ENCODE measurements at places on chromosomes 2 and 18. TPM values are rescaled to one million over a fixed set of nuclear protein-coding genes. Genes with fewer than 3 reads are reported as not detected.
A peak's percentile ranks its signal among the peaks of the same experiment; 100 is the strongest.

Gene LINC00305
- not detected for total RNA-seq

DNA sequence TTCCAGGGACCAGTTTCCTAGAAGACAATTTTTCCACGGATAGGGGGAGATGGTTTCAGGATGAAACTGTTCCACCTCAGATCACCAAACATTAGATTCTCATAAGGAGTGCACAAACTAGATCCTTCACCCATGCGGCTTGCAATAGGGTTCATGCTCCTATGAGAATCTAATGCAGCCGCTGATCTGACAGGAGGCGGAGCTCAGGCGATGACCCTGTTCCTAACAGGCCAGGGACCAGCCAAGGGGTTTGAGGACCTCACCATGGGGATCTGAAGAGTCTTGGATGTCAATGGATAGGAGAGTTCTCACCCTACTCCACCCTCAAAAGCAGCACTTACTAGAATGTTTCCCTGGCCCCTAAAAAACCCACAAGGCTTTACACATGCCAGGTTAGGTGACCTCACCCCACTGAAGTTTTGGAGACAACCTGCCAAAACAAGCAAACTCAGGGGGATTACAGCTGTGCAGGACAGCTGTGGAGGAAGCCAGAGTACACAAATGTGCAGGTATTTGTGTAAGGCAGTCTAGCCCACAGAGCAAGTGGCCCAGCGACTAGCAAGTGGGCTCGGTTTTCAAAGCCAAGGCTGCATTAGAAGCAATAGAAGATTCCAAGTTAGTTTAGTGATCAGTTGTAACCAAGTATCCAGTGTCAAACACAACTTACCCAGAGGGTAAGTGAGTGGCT, 3.9 kb downstream of the EVA1A start:
- no peak for DNase-seq

- peak; percentile 5 for DNase-seq
Measured at GRCh38 chr18:5630057-5630899, 86.5 kb upstream of the EPB41L3 start.

GRCh38 chr2:104766683-104767082, 87.2 kb upstream of the POU3F3 start:
- no peak for DNase-seq

Gene HOXD9
- total RNA-seq = not detected

DNA sequence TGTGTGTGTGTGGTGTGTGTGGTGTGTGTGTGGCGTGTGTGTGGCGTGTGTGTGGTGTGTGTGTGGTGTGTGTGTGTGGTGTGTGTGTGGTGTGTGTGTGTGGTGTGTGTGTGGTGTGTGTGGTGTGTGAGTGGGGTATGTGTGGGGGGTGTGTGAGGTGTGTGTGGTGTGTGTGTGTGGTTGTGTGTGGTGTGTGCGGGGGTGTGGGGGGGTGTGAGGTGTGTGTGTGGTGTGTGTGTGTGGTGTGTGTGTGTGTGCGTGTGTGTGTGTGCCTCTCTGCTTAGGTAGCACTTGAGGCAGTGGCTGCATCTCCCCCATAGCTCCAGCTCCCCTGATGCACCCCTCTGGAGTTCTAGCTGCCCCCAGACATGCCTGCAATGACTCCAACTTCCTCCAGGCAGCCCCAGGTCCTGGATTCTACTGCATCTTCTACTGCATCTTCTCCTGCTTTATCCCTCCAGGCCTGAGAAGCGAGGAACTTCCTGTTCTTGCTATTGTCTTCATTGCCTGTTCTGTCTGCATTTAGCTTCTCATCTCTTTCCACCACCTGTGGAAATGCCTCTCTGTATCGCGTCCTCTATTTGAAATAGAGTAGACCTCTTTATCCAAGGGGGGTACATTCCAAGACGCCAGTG, 22.2 kb upstream of the MLPH start:
- no peak for DNase-seq

Gene EFR3B
- 0.28 TPM for total RNA-seq

DNA sequence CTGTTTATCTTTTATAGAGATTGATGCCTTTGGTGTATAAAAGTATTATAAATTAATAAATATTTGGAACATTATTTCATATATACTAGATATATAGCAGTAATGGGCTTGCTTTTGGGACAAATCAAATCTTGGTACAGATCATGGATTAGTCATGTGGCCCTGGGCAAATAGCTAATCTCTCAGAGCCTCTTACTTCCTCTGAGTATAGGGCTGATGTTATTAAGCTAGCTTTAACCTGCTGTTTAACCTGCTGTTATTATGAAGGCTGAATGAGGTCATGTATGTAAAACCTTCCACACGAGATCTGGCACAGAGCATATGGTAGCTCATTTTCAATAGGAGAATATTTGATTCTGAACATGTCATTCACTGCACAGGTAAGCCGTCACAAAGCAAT, 5.7 kb downstream of the ITGB6 start:
- no peak for DNase-seq

DNA sequence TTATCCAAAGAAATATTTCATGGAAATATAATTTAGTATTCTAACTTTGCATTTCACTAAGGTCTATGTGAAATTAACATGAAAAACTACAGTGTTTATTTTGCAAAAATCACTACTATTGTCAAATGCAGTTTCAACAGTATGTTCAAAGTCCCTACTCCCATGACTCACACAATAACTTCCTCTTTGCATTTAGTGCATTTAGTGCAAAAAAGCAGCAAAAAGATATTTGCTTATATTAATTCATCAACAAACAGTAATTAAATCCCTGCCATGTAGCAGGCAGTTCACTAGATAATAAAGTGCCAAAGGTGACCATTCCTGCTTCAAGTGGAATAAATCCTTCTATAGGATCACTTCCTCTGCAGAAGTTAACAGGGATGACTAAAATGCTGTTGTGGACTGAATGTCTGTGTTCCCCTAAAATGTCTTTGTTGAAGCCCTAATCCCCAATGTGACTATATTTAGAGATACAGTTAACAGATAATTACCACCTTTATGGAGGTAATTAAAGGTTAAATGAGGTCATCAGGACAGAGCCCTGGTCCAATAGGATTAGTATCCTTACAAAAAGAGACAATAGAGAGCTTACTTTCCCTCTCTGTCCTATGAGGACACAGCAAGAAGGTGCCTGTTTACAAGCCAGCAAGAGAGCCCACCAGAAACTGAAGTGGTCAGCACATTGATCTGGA, 61.7 kb downstream of the STK39 start:
- no peak for DNase-seq
